Muscle of back (tissue), 13 donors: ENCODE measurements at places on chromosomes 12 and 14.

- DNase-seq = peak; percentile 87
Observed at GRCh38 chr14:22332686-22333421, 256.2 kb downstream of the DAD1 start.

DNA sequence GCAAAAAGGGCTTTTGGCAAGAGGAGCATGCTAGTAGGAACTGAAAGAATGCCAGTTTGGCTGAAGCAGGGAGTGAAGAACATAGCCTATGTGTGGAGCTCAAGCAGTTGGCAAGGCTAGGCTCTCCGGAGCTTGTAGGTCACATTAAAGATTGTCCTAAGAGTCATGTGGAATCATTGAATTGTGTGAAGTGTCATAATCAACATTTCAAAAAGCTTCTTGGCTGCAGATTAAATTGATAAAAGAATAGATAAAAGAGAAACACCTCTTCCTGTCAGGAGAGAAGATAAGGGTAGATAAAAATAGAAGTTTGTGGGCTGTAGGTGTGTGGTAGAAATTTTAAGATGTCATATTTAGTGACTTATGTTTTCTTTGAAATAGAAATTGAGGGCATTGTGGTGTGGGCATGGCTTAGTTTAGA, 36.1 kb downstream of the CPSF6 start:
- no peak for DNase-seq

DNA sequence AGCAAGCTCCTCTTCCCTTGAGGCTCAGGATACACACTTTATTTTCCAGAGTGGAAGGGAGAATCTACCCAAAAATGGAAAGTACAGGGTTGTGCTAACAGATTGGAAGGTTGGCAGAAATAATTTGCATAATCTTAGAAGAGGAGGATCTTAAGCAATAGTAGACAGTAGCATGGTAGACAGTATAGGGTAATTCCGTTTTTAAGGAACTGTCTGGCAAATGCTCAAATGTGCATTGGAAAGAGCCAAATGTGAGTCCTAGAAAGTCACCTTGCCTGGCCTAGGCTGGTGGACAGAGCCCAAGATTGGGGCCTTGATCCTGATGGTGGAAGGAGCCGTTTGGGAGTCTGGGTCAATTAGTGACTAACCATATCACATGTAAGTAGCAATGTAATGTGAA, 13.1 kb upstream of the CARMIL3 start:
- DNase-seq = no peak

- no peak for DNase-seq
Observed at GRCh38 chr14:73724696-73725095, 10.5 kb upstream of the PNMA1 start.

DNA sequence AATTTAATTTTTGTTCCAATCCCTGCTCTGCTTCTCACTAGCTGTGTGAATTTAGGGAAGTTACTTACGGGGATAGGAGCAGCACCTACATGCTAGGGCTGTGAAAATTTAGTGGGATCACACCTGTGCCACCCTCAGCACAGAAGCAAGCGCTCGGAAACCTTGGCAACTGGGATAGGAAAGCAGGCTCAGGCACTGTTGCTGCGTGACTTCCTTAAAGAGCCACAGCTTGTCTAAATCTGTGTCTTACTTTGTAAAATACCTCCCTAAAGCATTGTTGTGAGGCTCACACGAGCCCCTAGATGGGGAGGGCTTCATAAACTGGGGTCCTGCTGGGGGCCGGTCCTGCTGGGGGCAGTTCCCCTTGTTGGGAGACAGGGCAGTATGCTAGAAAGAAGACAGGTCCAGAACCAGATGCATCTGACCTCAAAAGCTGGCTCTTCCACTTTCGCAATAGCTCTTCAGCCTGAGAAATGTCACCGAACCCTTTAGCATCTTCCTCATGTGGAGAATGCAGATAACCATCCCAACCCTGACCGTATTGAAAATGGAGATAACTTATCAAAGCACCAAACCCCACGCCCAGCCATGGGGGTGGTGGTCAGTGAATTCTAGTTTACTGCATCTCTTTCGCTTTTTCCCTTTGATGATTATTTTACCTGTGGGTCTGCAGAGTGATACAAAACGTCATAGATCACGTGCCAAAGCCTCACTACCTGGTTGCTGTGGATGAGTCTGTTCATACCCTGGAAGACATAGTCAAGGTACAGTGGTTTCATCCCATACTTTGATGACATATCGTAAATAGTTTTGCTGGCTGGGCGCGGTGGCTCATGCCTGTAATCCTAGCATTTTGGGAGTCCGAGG, 54.1 kb downstream of the AK7 start:
- no peak for DNase-seq

- DNase-seq = no peak
Observed at GRCh38 chr12:6460751-6461371, 9.0 kb downstream of the TAPBPL start.

DNA sequence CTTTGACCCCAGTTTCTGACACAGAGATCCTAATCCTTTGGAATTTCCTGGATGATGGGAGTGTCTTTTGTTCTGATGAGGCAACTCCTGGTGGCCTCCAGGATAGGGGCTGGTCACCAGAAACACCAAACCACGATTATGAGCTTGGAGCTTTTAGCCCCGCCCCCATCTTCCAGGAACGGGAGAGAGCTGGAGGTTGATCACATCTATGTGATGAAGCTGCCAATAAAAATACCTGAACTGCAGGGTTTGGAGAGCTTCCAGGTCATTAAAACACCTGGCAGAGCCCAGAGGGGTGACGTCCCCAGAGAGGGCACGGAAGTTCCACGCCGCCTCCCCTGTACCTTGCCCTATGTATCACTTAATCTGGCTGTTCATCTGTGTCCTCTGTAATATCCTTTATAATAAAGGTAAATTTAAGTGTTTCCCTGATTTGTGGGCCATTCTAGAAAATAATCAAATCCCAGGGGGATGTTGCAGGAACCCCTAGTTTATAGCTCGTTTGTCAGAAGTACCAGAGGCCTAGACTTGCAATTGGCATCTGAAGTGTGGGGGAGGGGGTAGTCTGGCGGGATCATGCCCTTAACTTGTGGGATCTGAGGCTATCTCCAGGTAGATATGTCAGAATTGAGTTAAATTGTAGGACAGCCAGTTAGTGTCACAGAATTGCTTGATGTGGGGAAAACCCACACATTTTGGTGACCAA, 21.2 kb downstream of the APPL2 start:
- no peak for DNase-seq

DNA sequence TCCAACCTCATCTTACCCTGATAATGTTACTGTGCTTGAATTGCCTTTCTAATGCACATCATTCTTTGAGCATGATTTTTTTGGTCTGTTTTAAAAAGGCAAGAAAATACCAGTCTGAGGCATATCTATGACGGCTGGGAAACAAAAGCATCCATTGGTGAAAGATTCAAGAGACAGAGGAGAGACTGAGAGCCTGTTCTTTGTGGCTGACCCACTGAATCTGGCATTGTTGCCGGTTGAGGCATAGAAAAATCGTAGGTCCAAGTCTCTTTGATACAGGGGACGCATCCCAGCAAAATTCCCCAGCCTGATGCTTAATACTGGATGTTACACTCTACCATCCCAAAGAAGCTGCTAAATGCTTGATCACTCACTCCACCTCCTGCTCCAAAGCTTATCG, 2.9 kb upstream of the KLHL42 start:
- no peak for DNase-seq

GRCh38 chr14:93794756-93795155, 6.5 kb upstream of the PRIMA1 start:
- no peak for DNase-seq

DNA sequence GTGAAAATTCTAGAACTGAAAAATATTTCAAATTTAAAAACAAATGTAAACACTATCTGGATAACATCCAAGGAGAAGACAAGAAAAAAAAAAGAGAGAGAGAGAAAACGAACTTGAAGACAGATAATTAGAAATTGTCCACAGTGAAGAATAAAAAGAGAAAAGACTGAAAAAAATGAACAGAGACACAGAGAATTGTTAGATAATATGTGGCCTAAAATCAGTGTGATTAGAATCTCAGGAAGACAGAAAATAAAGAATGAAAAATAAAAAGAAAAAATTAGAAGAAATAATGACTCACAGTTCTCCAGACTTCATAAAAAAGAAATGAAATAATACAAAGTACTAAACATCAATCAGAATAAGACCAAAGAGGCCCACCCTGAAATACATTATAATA, 1209.3 kb downstream of the FSCB start:
- DNase-seq = no peak

DNA sequence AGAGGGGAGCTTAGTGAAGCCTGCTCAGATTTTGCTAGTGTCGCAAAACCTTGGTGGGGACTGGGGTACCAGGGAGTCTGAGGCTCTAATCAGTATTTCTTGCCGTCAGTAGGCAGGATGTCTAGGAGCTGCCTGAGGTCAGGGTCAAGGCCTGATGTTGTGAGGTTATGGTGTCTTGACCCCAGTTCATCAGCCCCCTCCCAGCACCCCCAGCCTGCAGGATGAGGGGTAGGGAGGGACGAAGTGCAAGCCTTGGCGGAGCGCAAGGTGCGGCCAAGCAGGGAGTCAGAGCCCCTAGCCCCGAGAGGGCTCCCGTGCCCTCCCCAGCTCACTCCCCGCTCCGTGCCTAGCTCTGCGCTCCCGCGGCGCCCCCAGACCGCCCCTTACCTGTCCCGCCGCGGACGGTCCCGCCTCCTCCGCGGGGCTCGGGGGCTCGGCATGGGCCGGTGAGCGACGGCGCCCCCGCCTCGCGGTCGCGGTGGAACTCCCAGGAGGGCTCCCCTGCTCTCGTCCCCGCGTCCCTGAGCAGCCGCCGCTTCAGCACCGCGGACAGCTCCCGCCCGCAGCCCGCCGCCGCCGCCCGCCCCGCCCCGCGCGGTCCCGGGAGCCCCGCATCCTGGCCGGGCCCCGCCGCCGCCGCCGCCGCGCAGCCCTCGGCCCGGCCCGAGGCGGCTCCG, 347 bp downstream of the SYNDIG1L start:
- peak; percentile 5 for DNase-seq

GRCh38 chr14:71654810-71655209, 277.4 kb upstream of the RGS6 start:
- no peak for DNase-seq

GRCh38 chr14:25055992-25056687, 6.2 kb upstream of the STXBP6 start:
- DNase-seq = no peak

GRCh38 chr14:31543969-31544799, 17.0 kb upstream of the NUBPL start:
- DNase-seq = peak; percentile 24

GRCh38 chr12:107058190-107058589, 35.2 kb downstream of the CRY1 start:
- no peak for DNase-seq

GRCh38 chr12:573232-573631, 90.0 kb downstream of the NINJ2 start:
- no peak for DNase-seq

DNA sequence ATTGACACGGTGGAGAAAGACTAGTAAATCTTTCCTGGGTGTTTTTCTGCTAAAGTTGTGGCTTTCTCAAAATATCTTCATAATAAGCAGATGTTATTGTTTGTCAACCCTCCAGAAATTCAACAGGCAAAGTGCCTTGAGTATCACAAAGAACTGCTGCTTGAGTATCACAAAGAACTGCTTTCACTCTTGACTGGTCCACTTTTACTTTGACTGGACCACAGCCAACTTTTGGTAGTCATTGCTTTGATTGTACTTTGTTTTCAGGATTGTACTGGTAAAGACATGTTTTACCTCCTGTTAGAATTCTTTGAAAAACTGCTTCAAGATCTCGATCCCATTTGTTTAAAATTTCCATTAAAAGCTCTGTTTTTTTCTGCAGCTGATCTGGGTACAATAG, 62.6 kb downstream of the PDZRN4 start:
- DNase-seq = no peak

GRCh38 chr14:46322076-46322475, 329.5 kb downstream of the RPL10L start:
- no peak for DNase-seq

DNA sequence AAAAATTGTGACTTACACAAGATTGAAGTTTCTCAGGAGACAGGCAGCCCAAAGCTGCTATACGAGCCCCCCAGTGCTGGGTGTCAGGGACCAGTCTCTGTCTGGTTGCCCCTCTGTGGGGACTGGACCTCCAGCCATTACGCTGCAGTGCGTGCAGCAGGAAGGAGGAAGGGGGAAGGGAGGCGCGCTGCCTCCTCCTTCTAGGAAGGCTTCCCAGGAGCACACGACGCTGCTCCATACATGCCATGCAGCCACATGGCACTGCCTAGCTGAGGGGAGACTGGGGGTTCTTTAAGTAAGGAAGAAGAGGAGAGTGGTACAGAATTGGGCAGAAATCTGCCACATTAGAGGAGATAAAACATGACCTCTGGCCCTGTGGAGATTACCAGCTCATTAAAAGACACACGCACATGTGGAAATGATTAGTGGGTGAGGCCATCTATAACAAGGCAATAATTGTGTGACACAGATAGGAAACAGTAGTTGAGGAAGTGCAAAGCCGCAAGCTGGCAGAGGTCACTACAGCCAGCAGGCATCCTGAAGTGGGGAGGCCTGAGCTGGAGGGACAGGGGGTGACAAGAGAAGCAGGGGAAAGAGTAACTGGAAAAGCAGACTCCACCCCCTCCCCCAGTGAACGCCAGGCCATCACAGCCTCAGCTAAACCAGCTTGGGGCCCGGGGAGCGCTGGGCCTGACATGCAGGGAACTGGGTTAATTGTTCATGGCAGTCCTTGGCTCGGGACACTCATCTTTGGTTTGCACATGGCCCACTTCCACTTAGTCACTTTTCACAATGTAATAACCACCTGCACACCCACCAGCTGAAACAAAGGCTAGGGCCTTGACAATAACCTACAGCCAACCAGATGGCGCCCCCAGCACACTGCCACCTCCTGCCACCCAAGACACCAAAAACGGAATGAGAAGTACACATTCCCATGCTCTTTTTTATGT, 39.6 kb downstream of the CCDC88C start:
- no peak for DNase-seq

DNA sequence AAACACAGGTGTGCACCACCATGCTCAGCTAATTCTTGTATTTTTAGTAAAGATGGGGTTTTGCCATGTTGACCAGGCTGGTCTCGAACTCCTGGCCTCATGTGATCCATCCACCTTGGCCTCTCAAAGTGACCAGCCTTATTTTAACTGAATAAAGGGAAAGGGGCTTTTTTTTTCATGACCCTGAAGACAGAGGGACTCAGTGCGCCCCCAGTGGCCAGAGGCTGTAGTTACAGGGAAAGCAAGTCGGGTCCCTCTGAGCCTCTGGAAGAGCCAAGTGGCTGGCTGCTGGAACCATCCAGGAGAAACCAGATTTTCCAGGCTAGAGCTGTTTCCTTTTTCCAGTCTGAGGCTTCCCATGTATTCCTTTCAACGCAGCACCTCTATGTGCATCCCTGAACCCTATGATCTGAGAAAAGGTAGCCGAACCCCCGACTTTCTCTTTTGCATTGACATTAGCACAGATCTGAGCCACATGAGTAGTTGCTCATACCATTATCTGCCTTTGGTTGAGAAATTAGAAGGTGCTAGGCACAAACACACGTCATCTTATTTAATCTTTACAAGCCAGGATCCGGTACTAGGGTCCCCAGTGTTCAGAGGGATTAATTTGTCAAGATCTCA, 342.7 kb downstream of the CACNA1C start:
- no peak for DNase-seq
